ENCODE measurements at places on chromosomes 12 and 14.

DNA sequence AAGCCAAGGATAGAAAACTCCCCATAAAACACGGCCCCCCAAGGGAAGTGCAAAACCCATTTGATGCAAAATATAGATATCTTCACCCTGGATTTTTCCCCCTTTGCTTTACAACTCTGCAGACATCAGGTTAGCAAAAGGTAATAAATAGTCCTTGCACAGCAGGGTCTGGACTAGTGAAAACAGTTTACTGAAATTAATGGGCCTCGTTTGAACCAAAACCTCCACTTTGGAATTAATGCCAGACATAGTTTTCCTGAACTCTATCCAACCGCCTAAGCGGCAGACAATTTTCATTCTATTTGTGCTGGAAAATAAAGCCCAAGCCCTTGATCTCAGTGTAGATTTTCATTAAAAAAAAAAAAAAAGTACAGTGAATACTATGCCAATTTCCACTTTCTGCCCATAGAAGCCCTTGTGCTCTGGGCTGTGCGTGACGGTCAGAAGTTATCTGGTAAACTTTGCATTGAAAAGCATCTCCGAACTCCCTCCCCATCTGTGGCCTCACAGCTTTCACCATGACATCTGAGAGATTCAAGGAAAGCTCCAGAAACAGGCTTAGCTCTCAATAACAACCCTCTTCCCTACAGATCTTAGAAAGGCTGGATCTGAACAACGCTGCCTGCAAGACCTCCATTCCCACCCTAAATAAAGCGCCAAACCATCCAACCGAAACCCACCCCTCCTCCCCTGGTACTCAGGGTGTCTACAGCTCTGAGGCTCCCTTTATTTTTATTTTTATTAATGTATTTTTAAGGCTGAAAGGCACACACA is 11.0 kb upstream of the IRF2BPL start:
- no peak for DNase-seq

GRCh38 chr12:82326905-82327503 is 31.2 kb downstream of the CCDC59 start:
- no peak for DNase-seq

DNA sequence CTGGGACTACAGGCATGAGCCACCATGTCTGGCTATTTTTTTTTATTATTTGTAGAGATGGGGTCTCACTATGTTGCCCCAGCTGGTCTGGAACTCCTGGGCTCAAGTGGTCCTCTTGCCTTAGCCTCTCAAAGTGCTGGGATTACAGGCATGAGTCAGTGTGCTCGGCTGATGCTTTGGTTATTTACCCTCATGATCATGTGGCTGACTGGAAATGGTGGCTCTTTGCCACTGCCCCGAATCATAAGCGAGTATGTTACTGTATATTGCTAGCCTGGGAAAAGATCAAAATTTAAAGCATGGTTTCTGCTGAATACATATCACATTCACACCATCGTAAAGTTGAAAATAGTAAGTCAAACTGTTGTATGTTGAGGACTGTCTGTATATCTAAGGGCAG is 101.1 kb downstream of the RGS6 start:
- no peak for DNase-seq

GRCh38 chr12:75672200-75672599 is 160.8 kb upstream of the KRR1 start:
- no peak for DNase-seq

- no peak for DNase-seq
Measured at GRCh38 chr14:35410858-35411257, 6.3 kb upstream of the NFKBIA start.

GRCh38 chr12:32475724-32476123 is 76.4 kb downstream of the FGD4 start:
- DNase-seq: no peak

GRCh38 chr12:38689704-38690103 is 215.7 kb downstream of the CPNE8 start:
- DNase-seq: no peak
